HCEC 1CT (cell line): ENCODE measurements at places on chromosomes 7 and 10.
A peak's percentile ranks its signal among the peaks of the same experiment; 100 is the strongest.

- no peak for DNase-seq
Observed at GRCh38 chr7:2024567-2024918, 208.2 kb downstream of the MAD1L1 start.

DNA sequence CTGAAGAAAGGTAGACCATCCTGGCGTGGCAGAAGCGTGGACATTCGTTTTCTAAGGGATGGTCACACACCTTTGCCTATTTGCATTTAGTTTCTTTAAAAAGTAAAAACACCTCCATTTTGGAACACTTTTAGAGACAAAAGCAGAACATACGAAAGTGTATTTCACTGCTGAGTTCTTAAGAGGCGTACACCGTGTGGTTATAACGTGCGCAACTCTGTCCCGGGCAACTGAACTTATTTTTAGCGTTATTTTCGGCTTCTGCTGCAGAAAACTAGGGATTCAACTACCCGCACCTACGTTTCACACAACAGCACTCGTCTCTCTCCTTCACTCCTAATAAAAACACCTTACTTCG, 557 bp upstream of the LSM8 start:
- no peak for DNase-seq

DNA sequence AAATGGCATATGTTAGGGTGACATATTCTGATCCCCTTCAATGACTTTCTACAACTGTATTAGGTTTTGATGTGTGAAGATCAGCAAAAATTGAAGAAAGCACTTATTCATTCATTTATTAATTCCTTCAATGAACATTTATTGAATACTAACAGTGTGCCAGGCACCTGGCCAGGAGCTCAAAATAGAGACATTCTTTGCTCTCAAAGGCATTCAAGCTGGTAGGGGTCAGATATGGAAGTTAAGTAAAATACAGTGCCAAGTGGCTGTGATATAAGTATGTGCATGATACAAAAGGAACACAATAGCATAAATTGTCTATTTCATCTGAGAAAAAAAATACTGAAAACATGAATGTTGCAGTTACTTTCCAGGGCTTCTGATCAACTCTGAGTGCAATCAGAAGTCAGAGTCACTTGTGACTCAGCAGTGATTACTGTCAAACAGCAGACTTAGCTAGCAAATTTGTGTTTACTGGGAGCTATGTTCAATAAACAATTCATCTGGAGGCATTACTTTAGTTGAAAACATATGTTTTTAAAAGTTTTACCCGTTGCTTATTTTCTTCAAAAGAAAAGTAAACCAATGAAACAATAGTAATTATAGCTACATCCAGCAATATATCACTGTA, 60.4 kb upstream of the CACNB2 start:
- peak; percentile 65 for DNase-seq

GRCh38 chr10:69745698-69746097, 56.0 kb upstream of the COL13A1 start:
- no peak for DNase-seq

DNA sequence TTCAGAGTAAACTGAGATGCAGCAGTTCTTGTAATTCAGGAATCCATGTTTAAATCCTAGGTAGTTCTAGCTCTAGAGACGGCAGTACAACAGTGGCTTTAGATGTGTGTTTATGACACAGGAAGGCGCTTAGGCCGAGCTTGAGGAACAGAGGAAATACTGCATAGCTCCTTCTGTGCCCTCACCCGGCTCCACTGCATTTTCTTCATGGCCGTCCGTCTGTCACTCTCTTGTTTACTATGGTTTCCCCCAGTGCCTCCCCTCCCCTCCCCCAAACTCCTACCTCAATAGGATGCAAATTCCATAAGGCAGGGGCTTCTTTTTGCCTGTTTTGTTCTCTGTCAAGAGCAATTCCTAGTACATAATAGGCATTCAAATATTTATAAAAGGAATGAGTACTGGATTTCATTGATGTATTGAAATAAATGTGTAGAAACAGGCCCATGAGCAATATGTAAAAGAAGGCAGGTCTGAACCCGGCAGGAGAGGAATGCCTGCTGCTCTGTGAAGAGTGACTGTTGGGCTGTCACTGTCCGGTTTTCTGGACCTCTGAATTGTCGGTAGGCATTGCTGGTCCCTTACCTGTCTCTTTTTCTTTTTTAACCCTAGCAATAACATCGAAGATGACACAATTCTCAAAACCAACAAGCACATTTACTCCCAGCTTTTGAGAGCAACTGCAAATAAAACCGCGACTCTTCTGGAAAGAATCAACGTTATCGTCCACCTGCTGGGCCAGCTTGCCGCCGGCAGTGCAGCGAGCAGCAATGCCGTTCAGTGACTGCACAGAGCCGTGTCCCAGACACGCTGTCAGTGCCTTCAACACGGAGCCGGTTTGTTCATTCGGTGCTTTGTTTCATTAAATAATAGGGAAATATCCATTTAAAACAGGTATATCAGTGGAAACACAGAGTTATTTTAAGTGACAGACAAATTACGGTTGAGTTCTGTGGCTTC, 12.7 kb downstream of the MMP21 start:
- no peak for DNase-seq

DNA sequence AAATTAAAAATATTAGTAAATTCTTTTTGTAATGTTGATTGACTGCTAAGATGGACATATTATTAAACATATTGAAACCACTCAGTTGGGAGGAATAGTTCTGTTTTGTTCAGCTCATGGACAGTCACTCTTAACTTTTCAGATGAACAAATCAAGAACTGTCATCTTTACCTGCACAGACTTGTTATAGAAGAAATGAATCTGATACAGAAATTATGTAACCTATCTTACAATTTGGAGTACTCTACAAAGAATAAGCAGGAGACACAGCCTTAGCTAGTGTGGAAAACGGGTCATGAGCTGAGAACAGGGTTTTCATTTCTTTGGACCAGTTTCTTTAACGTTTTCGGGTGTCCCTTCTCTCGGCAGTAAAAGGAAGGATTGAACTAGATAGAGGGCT, 1.2 kb upstream of the ANLN start:
- DNase-seq = no peak

DNA sequence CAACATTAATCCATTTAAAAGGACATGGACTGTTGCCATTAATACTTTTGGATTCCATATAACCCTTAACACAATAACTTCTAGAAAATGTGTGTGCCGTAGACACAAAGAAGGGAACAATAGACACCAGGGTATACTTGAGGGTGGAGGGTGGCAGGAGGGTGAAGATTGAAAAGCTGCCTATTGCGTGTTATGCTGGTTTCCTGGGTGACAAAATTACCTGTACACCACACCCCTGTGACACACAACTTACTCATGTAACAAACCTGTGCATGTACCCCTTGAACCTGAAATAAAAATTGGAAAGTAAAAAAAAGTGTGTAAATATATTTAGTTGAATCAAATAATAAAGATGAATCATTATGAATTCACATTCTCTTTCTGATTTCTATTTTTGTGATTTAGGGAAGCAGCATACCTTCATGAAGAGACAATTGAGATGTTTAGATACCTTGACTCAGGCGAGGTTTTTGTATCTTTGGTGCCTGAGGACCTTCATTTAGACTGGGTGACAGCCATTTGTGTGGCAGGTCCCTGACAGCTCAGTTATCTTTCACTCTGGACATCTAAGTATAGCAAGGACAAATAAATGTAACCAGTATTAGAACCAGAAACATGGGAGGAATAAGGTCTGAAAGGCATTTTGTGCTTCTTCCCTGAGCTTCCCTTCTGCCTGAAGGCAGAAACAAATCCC, 28.7 kb downstream of the GIMAP8 start:
- no peak for DNase-seq

- DNase-seq = no peak
Observed at GRCh38 chr10:62648921-62649320, 155.6 kb upstream of the ADO start.

- no peak for DNase-seq
Observed at GRCh38 chr7:119900996-119901672, 371.8 kb upstream of the KCND2 start.

DNA sequence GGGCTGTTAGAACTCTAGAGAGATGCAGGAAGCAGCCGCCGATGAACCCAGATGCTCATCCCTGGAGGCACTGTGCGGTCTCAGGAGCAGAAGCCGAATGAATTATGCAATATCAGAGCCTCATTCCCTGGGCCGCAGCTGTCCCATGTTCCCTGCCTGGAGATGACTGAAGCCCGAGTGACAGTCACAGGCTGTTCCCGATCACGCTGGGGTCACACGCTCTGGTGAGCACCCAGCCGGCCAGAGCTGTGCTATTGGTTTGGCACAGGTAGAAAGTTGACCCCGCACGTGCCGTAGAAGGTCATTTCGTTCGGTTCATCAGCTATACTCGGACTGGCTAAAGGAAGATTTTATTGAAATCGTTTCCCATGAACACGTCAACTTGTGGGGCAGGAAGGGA, 140.5 kb upstream of the SH2B2 start:
- DNase-seq = no peak

DNA sequence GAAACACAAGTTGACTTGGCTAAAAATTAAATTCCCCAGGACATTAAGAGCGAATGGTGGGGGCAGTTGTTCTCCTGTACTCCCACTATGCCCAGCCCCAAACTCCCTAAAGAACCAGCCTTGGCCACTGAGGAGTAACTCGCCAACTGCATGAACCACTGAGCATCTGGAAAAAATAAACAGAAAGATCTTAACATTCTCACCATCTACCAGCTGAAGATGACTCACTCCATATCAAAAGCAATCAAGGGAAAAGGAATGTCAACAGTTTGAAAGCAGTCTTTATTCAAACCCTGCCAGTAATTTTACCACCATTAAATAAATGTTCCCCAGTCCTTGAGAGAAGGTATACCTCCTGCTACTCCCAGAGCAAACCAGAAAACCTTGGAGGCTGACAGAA, 45.4 kb downstream of the CTTNBP2 start:
- peak; percentile 71 for DNase-seq

DNA sequence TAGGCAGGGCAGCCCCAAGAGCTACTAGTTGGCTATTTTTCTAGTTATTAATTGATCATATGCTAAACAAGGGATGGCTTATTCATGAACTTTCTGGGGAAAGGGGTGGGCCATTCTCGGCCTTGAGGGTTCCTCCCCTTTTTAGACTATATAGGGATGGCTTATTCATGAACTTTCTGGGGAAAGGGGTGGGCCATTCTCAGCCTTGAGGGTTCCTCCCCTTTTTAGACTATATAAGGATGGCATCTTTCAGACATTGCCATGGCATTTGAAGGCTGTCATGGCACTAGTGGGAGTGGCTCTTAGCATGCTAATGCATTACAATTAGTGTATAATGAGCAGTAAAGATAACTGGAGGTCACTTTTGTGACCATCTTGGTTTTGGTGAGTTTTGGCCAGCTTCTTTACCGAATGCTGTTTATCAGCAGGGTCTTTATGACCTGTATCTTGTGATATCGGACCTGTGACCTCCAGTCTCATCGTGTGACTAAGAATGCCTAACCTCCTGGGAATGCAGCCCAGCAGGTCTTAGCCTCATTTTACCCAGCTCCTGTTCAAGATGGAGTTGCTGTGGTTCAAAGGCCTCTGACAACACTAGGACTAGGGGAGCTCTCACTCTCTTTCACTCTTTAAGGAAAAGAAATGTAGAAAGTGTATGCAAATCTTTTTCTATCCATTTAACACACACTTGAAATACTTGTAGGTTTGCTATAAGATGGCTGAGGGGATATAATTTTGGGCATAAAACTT, 7.8 kb downstream of the FHIP2A start:
- DNase-seq = no peak

GRCh38 chr7:4610768-4611467, 71.2 kb upstream of the FOXK1 start:
- peak; percentile 54 for DNase-seq

- no peak for DNase-seq
Observed at GRCh38 chr10:71045204-71045809, 156.9 kb upstream of the PCBD1 start.

DNA sequence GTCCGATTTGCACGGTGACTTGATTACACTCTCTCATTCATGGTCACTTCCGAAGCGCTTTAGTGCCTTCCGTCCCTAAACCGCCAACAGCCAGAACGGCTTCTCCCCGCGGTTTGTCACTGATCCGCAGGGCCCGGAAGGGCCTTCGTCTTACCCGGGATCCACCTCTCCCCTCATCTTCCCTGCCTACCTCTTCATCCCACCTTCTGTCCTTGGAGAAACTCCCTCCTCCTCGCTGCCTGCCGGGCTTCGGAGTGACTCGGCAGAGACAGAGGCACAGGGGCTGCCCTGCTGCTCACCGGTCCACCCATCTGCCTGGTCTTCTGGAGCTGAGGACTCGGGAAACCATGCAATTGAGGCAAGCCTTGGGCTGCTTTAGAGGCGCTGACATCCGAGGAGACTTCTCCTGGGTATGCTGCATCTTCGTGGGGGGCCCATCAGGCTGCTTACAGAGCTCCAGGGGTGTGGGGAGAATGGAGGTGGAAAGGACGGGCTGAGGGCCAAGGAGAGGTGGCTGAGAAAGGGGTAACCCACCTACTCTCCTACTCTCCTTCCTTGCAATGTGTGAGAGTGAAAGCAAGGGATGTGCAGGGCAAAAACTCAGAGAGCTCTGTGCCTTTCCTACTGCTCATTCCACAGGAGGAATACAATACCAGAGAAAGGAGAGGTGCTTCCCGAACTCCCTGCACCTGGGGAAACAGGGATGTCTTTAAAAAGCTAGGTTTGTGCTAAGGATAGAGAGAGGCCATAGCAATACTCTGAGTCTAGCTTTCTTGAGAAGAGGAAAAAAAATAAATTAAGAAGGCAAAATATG, 1.0 kb upstream of the HOXA11 start:
- peak; percentile 36 for DNase-seq

DNA sequence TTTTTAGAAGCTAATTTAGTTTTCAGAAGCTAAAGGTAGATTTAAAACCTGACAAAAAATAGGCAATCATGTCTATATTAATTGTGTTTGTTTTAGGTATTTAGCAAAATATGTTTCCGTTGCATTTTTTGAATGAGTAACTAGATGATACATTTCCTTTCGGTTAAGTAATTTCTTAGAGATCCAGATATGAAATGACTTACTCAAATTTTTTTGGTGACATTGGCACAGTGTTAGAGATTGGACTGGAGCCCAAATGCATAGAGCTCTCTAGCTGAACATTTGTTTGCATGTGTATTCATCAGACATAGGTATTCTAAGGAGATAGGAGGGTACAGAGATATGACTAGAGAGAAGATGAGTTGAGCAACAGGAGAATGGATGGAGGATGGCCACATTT, 1.9 kb downstream of the BUB3 start:
- DNase-seq = peak; percentile 67

DNA sequence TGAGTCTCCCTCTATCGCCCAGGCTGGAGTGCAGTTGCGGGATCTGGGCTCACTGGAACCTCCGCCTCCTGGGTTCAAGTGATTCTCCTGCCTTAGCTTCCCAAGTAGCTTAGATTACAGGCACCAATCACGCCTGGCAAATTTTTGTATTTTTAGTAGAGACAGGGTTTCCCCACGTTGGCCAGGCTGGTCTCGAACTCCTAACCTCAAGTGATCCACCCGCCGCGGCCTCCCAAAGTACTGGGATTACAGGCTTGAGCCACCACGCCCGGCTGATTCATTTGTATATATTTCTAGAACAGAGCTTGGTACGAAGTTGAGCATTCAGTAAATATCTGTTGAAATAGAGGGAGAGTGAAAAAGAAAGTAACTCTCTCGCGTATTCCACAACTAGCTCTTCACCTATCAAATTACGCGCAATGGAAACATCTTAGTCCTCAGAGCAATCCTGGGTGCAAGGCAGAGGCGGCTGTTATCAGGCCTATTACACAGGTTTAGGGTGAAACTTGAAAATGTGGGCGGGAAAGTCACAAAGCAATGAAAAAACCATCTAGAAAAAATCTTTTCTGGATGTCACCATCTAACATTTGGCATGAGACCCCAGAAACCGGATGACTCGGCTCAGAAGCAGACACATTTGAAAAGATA, 707 bp upstream of the GHITM start:
- peak; percentile 64 for DNase-seq
